ENCODE measurements at places on chromosomes 11 and 22.

- no peak for DNase-seq
Observed at GRCh38 chr22:20205964-20206708, 55.3 kb upstream of the CCDC188 start.

- no peak for DNase-seq
Observed at GRCh38 chr11:126380909-126381308, 25.4 kb downstream of the ST3GAL4 start.

GRCh38 chr22:31477329-31477728 is 12.3 kb downstream of the EIF4ENIF1 start:
- no peak for DNase-seq

GRCh38 chr11:84437071-84437980 is 1151.2 kb upstream of the CCDC90B start:
- DNase-seq = no peak

DNA sequence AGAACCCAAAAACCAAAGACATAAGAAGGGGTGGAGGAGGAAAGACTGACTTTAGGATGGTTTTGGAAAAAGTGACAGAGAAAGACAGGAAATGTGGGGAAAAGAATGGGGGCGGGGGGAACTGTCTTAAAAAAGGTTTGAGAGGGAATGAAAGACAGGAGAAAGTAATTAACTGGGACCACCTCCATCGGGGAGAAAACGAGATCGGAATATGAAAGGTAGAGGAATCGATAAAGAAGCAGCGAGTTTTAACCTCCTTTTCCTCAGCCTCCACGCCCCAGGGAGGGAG is 524 bp downstream of the MTMR2 start:
- DNase-seq = no peak

DNA sequence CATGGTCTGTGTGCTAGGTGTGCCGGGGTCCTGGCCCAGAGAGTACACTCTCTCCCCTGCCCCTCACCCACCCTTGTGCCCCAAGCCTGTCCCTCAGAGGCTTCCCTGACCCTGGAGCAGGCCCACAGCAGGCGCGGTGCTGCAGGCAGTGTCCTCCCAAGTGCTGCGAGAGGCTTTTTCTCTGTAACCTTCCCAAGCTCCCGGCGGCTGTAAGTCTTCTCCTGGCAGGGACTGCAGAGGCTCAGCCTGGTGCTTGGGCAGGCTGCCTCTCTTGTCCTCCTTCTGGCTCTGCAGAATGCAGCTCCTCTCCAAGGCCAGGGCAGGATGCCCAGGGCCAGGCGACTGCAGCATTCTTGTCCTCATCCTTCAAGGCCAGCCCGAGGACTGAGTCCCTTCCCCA is 15.9 kb downstream of the RFPL1 start:
- no peak for DNase-seq

GRCh38 chr11:103904324-103904667 is 132.1 kb upstream of the DDI1 start:
- DNase-seq = no peak

- no peak for DNase-seq
Observed at GRCh38 chr11:128981254-128981653, 38.6 kb upstream of the TP53AIP1 start.

- DNase-seq = no peak
Observed at GRCh38 chr22:49724030-49724892, 103.4 kb downstream of the BRD1 start.

- no peak for DNase-seq
Observed at GRCh38 chr22:25125693-25126357, 73.8 kb upstream of the CRYBB3 start.

Measured in epithelial cell of proximal tubule (primary cell).